ENCODE measurements at places on chromosomes 16 and 17.
A peak's percentile ranks its signal among the peaks of the same experiment; 100 is the strongest.

- no peak for DNase-seq
These were observed 2.7 kb upstream of the C16orf74 start for GRCh38 chr16:85753559-85753958.

- no peak for DNase-seq
These were observed 17.4 kb downstream of the NF1 start for GRCh38 chr17:31112001-31112661.

GRCh38 chr17:41962768-41963434 is 3.7 kb upstream of the CNP start:
- DNase-seq, result peak; percentile 54

GRCh38 chr16:75647112-75647491 is 363 bp downstream of the KARS1 start:
- no peak for DNase-seq

DNA sequence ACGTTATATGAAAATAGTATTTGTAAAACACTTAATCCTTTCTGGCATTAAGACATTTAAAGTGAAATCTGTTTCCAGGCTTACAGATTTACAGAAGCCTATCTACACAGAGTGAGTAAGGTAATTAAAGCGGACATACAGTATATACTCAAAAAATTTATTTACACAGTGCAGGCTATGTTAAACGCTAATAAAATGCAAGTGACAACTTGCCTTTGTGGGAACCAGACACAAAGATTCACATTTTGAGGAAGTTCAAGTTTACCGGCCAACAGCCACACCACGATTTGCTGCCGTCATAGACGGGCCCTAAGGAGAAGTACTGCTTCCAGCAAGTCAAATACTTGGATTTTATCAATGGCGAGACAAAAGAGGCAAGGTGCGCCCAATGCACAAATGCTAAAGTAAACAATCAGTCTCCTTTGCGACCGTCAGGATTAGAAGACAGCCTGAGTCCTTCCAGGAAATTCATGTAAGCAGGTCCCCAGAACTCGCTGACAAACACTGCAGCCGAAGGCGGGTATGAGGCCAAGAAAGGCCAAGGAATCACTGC is 801 bp downstream of the VPS35 start:
- DNase-seq, result no peak

- DNase-seq, result no peak
These were observed 23.7 kb upstream of the PHF12 start for GRCh38 chr17:28975031-28975430.

- DNase-seq, result no peak
These were observed 18.0 kb upstream of the TRIM37 start for GRCh38 chr17:59124665-59125064.

DNA sequence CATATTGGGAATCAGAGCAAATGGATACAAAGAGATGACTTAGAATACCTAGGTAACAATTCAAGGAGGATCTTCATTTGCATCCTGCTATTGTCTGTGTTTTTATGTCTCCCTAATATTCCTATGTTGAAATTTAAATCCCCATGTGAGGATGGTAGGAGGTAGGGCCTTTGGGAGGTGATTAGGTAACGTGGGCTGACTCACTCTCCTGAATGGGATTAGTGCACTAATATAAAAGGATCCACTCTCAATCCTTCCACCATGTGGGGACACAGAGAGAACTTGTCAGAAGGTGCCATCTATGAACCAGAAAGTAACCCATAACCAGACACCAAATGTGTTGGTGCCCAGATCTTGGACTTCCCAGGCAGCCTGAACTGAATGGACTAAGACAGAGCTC is 83.4 kb downstream of the CDH8 start:
- DNase-seq, result no peak

- no peak for DNase-seq
These were observed 30.7 kb upstream of the EIF1 start for GRCh38 chr17:41657936-41658335.

DNA sequence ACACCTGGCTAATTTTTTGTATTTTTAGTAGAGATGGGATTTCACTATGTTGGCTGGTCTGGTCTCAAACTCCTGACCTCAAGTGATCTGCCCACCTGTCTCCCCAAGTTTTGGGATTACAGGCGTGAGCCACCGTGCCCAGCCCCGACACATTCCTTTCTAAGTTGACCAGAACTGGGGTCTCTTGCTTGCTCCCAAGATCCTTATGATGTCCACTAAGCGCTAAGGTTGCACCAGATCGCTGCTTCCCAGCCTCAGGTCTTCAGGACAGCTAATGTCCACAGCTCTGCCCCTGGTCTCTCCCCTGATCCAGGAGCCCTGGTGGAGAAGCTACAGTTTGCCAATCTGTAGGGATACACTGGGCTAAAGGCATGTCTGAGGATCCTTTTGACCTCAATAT is 29.5 kb downstream of the NSMCE1 start:
- no peak for DNase-seq

- no peak for DNase-seq
These were observed 3.0 kb upstream of the PPY start for GRCh38 chr17:43945074-43945829.

- DNase-seq, result no peak
These were observed 9.3 kb downstream of the ABCA5 start for GRCh38 chr17:69317625-69318024.
